ENCODE measurements at places on chromosomes 16 and 17.

DNA sequence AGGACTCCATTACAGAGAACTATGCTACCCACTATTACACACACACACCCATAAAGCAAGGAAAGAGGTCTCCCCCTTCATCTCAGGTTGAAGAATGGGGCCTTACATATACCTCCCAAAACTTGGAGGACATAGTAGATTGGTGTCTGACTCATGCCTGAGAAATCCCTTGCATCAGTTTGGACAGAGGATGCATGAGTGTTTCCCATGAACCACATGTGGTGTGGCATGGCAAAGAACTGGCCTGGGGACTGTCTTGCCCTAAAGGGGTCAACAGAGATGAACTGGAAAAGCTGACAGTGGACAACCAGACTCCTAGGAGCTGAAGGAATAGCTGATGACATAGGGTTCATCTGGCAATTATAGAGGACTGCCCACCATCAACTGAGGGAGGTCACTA, 54.0 kb downstream of the DYNLRB2 start:
- no peak for DNase-seq

DNA sequence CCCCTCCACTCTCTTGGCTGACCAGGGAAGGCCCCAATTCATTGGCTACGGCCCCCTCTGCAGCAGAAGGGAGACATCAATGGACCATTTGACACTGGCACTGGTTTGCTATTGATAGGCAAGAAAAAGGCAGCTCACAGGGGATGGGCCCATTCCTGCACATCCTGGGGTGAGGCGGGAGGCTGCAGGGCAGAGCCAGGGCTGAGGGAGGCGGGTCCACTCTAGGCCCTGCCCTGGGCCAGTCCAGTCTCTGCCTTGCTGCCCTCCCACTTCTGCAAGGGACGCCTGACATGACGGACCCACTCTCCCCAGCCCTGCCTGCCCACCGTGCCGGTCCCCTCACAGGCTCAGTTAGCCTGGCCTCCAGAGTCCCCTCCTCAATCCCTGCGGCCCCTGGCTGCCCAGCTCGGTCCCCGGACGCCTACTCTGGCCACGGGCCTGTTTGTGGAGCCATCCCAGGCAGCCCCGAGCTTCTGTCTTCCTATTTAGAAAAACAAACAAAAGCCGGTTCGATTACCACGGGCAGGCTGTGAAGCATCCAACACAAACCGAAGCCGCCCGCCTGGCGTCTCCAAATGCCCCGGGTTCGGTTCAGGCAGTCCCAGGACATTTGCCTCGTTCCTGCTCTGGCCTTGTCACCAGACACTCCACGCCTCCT, 160.7 kb downstream of the IRX5 start:
- DNase-seq = no peak

DNA sequence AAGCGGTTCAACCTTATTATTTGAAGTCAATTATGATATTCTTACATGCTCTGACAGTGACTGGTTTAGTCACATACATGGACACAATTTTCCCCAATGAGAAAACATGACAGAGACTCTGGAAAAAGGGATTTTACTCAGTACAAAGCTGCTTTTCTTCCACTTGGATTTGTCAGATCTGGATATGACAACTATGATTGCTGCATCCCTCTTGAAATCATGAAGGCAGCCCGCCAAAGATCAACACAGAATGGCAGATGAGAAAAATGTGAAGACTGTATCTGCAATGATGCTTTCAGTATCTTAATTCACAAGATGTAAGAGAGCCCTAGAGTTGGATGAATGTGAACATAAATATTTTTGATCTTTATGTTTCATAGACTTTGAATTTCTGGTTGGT, 439.6 kb downstream of the CDH8 start:
- no peak for DNase-seq

- no peak for DNase-seq
Observed at GRCh38 chr17:50165466-50165865, 339 bp upstream of the SGCA start.

Data from cortex of kidney (tissue), 1 donor.